Naive thymus-derived CD8-positive, alpha-beta T cell (primary cell): ENCODE measurements at places on chromosomes 6 and 20. TPM values are rescaled to one million over a fixed set of nuclear protein-coding genes. Genes with fewer than 3 reads are reported as not detected.

DNA sequence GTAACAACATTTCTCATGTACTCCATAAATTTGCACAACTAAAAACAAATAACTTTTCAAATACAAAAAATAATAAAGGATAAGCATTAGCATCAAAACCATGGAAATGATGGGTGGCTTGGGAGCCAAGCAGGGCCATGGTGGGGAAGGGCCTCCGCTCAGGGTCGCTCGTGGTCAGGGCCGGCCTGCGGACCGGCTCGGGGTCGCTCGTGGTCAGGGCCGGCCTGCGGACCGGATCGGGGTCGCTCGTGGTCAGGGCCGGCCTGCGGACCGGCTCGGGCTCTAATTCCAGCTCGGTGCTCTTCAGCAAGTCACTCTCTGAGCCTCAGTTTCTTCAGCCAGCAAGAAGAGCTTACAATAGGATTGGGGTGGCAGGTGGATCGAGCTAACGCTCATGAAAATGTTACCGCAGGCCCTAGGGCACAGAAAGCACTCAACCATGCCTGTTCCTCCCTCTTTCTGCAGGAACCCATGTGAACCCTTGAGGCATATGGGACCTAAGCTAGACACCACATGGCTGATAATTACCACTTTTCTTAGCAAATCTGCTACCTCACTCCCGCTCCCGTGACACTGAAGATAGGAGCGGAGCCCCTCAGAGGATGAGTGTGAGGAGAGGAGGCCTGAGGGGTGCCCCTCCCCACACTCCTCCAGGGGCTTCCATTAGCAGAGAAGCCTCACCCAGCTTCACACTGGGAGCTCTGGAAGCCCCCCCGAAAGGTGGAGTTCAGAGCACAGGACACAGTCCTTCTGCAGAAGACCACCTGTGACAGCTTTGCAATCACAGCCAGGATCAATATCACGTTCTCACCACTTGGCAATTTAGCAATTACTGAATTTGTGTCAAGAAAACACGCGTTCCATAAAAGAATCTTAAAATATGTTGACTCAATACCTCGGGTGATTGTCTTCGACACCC is 103.0 kb downstream of the PSMB1 start:
- no peaks in the 10 kb centered on the region for H3K36me3 ChIP-seq
- H3K4me1 ChIP-seq, result peaks cover 9% of the 10 kb centered on the region
- DNase-seq, result no peak
- peaks cover 3% of the 10 kb centered on the region for H3K27me3 ChIP-seq
- H3K4me3 ChIP-seq, result no peak overlapping the region

GRCh38 chr6:68313911-68314310 is 321.2 kb upstream of the ADGRB3 start:
- no peak for DNase-seq
- H3K4me3 ChIP-seq, result no peak overlapping the region
- H3K36me3 ChIP-seq, result no peaks in the 10 kb centered on the region
- H3K27ac ChIP-seq, result no peak overlapping the region
- H3K4me1 ChIP-seq, result no peaks in the 10 kb centered on the region
- no peaks in the 10 kb centered on the region for H3K27me3 ChIP-seq

TNFRSF21 gene
- total RNA-seq, result 0.38 TPM

- H3K4me3 ChIP-seq, result no peak overlapping the region
- peaks cover 4% of the 10 kb centered on the region for H3K36me3 ChIP-seq
- H3K27me3 ChIP-seq, result no peaks in the 10 kb centered on the region
- DNase-seq, result no peak
- H3K4me1 ChIP-seq, result peaks cover 56% of the 10 kb centered on the region
- H3K27ac ChIP-seq, result peak overlapping the region; percentile 31
These were observed 46.2 kb downstream of the CDS2 start for GRCh38 chr20:5172903-5173463.

GRCh38 chr6:71527886-71528285 is 239.3 kb downstream of the OGFRL1 start:
- no peak overlapping the region for H3K4me3 ChIP-seq
- no peaks in the 10 kb centered on the region for H3K36me3 ChIP-seq
- no peak for DNase-seq
- H3K27me3 ChIP-seq, result peaks cover 4% of the 10 kb centered on the region
- no peak overlapping the region for H3K27ac ChIP-seq

SLC22A16 gene
- not detected for total RNA-seq

GRCh38 chr6:6680526-6680925 is 92.0 kb downstream of the LY86 start:
- no peak for DNase-seq
- H3K36me3 ChIP-seq, result no peaks in the 10 kb centered on the region
- H3K27me3 ChIP-seq, result peaks cover 7% of the 10 kb centered on the region
- no peak overlapping the region for H3K27ac ChIP-seq

RIPPLY2 gene
- not detected for total RNA-seq

GRCh38 chr20:23332467-23332866 is 18.1 kb upstream of the NXT1 start:
- no peak for DNase-seq
- no peak overlapping the region for H3K4me3 ChIP-seq
- no peaks in the 10 kb centered on the region for H3K36me3 ChIP-seq
- H3K27me3 ChIP-seq, result no peaks in the 10 kb centered on the region

- H3K4me3 ChIP-seq, result no peak overlapping the region
- DNase-seq, result no peak
- H3K4me1 ChIP-seq, result no peaks in the 10 kb centered on the region
- H3K27ac ChIP-seq, result no peak overlapping the region
- H3K27me3 ChIP-seq, result no peaks in the 10 kb centered on the region
These were observed 302.8 kb upstream of the RNF217 start for GRCh38 chr6:124659427-124659826.
